ENCODE measurements at places on chromosomes 1 and 21.
A peak's percentile ranks its signal among the peaks of the same experiment; 100 is the strongest.

GRCh38 chr21:35226968-35227744 lies 178.1 kb upstream of the RUNX1 start:
- DNase-seq = no peak

- DNase-seq = no peak
Measured at GRCh38 chr1:185260611-185261010, 56.4 kb downstream of the IVNS1ABP start.

GRCh38 chr1:203536980-203537455 lies 43.1 kb downstream of the OPTC start:
- no peak for DNase-seq

- no peak for DNase-seq
Measured at GRCh38 chr1:172670316-172670715, 11.4 kb downstream of the FASLG start.

- DNase-seq = peak; percentile 83
Measured at GRCh38 chr1:63087966-63088365, 234.4 kb upstream of the FOXD3 start.

All from ecto neural progenitor cell (in vitro differentiated cells).